ENCODE measurements at places on chromosomes 11 and 22.

DNA sequence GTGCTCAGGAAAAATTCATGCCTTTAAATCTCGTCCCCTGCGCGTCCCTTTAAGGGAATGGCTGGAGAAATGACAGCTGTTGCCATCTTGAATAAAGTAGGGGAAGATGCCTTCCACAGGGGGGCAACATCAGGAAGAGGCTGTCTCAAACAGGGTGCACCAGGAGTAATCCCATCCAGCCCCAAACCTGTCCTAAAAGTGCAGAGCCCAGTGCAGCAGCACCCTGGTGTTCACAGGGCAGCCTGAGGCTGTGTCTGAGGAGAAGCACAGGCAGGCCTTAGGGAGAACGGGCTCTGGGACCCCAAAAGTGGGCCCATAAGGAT, 10.8 kb upstream of the C11orf96 start:
- DNase-seq = no peak

DNA sequence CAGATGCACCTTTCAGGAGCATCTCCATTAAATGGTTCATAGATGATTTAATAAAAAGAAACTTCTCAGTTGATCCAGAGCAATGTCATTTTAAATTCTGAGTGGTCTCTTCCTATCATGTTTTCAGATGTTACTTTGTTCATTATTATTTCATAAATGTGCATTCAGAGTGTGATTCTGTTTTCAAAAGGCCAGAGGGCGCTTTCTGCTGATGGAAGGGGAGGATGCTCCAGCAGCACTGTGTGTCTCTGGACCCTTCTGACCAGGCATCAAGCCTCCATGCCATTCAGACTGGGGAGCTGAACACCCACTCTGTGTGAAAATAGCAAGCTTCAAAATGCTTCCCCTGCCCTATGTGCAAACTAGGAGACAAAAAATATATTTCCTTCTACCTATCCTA, 23.9 kb upstream of the CRTAM start:
- DNase-seq = no peak

- no peak for DNase-seq
Observed at GRCh38 chr11:121961321-121961801, 154.7 kb downstream of the BLID start.

- DNase-seq = peak; percentile 64
Observed at GRCh38 chr11:88103337-88104206, 71.7 kb downstream of the RAB38 start.

DNA sequence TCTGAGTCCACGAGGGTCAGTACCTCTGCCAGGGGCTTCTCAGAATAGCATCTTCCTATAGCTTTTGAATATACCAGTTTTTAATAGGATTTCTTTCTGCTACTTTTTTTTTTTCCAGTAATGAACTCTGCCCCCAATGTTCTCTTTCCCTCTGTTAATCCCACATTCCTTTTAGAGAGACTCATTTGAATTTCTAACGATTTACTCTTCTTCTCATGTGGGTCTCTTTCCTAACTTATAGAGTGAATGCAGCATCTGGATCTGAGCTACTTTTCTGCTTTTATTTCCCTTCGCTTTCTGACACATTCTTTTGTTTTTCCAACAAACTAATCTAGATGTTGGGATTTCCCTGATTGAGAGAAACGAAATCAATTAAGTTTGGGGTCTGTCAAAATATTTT, 71.4 kb downstream of the INSC start:
- no peak for DNase-seq

DNA sequence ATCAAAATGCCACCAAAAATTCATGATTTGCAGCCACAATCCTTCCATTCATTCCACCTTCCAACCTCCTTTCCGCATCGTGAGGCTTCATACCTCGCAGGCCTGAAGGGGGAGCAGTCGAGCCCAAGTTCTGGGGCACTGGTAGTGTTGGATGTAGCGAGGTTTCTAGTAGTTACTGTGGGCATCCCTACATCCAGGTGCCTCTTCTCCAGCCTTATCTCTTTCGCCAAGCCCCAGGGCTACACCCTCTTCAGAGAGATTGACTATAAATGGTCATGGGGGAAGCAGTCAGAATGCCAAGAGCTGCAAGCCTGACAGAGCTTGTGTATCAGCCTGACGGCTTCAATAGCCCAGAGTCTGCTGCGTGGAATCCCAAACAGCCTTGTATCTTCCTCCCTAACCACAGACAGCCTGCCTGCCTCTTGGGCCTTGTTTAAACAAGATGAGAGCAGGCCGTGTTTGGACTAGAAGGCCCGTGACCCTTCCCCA, 28.9 kb downstream of the CLMP start:
- no peak for DNase-seq

GRCh38 chr11:70577948-70578347, 179.6 kb downstream of the CTTN start:
- no peak for DNase-seq

DNA sequence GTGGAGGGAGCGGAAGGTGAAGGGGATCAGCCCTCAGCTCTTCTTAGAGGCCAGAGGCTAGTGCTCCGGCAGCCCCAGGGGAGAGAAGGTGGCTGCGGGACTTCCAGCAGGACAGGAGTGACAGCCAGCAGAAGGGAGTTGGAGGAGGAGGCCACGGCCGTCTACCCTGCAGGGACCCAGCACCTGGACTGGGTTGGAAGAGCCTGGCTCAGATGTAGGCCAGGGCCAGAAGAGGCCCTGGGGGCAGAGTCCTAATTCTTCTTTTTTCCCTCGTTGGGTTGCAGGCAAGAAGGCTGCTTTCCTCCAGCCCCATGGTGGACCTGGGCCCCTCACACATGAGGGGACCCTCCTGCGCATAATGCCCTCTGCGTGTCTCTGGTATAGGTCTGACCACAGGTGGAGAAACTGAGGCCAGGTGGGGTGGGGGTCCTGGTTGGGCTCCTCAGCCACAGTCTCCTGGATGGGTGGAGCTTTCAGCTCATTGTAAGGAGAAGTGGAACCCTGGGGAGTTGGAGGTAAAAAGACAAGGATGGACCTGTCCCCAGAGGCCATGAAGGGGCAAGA, 2.3 kb upstream of the MCAM start:
- DNase-seq = no peak

GRCh38 chr22:17110791-17111550, 10.2 kb downstream of the TMEM121B start:
- DNase-seq = no peak

DNA sequence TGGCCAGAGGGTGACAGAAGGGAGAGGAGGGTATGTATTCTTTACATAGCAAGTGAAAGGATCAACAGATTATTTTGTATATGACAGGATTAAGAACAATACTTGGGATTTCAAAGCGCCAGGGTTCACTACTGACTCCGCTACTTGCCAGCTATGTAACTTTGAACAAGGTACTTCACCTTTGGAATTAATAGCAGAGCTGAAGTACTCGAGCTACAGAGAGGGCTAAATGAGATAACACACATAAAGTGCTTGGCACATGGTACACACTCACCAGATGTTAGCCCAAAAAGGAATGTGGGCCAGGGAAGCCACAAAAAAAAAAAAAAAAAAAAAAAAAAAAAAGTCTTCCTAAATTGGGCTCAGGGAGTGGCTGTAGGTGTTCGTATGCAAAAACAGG, 408.4 kb downstream of the BUD13 start:
- DNase-seq = no peak

- DNase-seq = no peak
Observed at GRCh38 chr22:42324566-42324965, 54.1 kb upstream of the TCF20 start.

DNA sequence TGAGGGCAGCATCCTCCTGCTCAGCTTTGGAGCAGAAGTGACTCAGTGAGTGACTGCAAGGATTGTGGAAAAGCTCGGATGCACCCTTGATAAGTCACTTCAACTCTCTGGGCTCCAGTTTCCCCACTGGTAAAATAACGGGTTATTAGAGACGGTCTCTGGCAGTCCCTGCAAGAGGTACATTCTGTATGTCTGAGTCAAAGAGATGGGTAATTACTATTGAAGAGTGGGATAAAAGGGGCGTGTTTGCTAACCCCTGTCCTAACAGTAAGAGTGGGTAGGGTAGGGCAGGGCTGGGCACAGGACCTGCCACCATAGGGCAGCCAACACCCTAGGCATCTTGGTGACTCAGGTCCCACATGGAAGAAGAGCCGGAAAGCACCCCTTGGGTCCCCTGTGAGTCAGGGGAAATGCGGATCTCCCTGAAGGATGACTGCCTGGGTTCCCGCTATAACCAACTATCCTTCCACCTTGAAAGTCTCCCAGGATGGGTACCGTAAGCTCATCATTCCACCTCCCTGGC, 7.3 kb upstream of the AHNAK start:
- DNase-seq = no peak

DNA sequence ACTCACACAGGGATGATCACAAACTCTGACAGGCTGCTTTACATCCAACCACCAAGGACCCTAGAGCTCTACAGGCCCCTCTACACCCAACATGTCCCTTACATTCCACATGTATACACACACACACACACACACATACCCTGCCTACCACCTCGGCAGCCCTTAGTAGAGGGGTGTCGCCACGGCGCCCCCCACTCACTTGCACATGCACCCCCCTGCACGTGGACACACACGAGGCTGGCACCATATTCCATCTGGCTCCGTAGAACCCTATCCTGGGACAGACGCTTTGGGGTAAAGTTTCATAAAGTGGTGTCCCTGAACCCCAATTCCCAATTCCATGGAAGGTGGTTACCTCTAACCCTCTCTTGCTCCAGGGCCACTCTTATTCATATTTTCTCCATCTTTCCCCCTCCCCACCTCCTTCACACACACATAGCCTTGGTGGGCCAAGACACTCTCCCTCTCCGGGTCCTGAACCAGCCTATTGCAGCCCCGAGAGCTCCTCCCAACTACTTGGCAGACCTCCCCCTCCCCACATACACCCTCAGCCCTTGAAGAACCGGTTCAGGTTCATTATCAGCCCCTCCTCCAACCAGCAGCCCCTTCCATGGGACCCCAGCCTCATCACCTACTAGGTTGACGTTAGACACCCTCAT, 809 bp downstream of the PDE2A start:
- no peak for DNase-seq

- DNase-seq = no peak
Observed at GRCh38 chr11:16367252-16367651, 10.9 kb upstream of the SOX6 start.

DNA sequence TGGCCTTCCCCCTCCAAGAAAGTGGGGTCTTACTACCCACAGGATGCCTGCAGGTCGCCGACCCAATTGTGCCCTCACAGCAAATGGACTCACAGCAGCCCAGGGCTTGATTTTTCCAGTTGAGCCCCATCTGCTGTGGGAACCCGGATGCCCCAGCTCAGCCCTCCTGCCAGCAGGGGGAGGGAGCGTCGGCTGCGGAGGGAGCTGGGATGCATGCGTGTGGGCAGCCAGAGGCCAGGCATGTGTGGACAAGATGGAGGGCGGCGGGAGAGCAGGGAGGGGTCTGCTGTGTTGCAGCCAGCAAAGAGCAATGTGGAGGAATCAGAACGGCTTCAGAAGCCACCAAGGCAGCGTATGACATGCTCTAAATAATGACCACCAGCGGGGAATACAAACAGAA, 41.0 kb upstream of the EIF3D start:
- no peak for DNase-seq

GRCh38 chr22:27761665-27762064, 39.9 kb downstream of the MN1 start:
- no peak for DNase-seq

GRCh38 chr11:78110351-78110750, 29.1 kb downstream of the ALG8 start:
- DNase-seq = no peak

GRCh38 chr11:48003926-48004325, 23.6 kb downstream of the PTPRJ start:
- no peak for DNase-seq

- no peak for DNase-seq
Observed at GRCh38 chr22:29954203-29954855, 71.4 kb downstream of the MTMR3 start.

- no peak for DNase-seq
Observed at GRCh38 chr22:27138471-27138870, 481.1 kb downstream of the MIAT start.

- DNase-seq = no peak
Observed at GRCh38 chr22:47237890-47238480, 475.5 kb downstream of the TBC1D22A start.

GRCh38 chr22:37801946-37802309, 5.8 kb upstream of the GCAT start:
- no peak for DNase-seq

DNA sequence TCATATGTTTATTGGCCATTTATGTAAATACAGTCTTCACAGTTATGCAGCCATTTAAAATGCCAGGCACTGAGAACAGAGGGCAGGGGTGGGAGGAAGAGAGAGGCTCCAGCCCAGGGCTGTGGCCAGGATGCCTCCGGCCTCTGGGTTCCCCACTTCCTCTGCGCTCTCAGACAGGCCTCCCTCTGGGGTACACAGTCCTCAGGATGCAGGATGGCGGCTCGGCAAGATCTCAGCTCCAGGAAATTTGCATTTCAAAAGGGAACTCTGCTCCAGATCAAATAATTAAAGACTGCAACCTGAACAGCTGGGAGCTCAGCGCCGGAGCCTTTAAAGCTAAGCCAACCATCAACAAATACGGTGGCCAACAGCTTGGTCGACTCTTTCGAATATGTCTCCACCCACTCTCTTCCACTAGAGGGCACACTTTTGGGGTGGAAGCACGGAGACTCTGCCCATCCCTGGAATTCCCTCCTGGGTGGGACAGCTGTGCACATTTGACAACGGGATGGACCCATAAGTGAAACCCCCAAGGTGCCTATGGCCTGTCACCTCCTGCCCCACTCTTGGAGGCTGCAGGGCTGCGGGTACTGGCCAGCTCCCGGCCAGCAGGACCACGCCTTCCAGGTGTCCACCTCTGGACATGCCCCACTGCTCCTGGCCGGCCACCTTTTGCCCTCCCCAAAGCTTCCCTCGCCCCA, 1044.7 kb downstream of the BRD1 start:
- no peak for DNase-seq

DNA sequence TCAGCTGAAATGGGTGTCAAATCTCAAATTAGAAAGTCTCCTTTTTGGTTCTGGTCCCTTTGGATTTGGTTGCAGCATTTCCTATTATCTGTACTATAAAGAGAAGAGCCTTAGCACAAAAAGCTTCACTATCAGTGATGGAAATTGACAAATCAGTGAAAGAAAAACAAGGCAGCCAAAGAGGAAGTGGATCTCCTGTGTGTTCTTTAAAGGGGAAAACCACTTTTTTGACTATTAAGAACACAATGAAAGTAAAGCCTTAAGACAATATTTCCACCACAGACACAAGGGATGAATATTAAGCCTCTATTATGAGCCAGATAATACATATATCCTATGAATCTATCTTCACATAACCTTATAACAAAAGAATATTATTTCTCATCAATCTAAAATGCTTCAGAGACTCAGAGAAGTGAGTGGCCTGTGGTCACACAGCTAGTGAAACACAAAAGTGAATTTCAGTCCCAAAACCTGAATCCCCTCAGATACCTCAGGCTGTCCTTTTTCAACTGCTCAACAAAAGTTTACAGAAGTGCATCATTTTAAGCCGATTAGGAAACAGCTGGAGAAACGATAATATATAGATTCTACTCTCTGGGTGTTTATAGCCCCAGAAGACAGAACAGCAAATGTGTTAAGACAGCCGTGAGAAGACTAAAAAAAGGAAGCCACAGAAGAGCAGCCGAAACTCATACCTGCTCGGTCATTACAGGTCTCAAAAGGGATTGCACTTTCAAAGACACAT, 24.4 kb upstream of the FSHB start:
- peak; percentile 4 for DNase-seq

- DNase-seq = no peak
Observed at GRCh38 chr22:46061124-46061500, 84.2 kb upstream of the WNT7B start.

Measured in MV-4-11 (cell line).